ENCODE measurements at places on chromosomes 13 and 19. TPM values are rescaled to one million over a fixed set of nuclear protein-coding genes. Genes with fewer than 3 reads are reported as not detected.

The CERS1 gene
- 1.4 TPM for total RNA-seq

The MYBPC2 gene
- not detected for total RNA-seq

The MRPS12 gene
- total RNA-seq: 86.5 TPM

The DKKL1 gene
- total RNA-seq: not detected

The CTXN1 gene
- total RNA-seq: 7.8 TPM

The KIRREL2 gene
- total RNA-seq: 0.14 TPM

The LIM2 gene
- total RNA-seq: not detected

The LHB gene
- not detected for total RNA-seq

The ANGPTL8 gene
- not detected for total RNA-seq

The ZNF358 gene
- total RNA-seq: 30.2 TPM

The CRLF1 gene
- 2.4 TPM for total RNA-seq

The RASIP1 gene
- 3.0 TPM for total RNA-seq

The CNMD gene
- total RNA-seq: not detected

The TNFSF11 gene
- total RNA-seq: 0.71 TPM

The DCLK1 gene
- not detected for total RNA-seq

The SHD gene
- total RNA-seq: not detected

The C1QTNF9 gene
- not detected for total RNA-seq

The KLK4 gene
- total RNA-seq: not detected

The SIGLECL1 gene
- not detected for total RNA-seq

The DACT3 gene
- total RNA-seq: not detected

The ZNF491 gene
- total RNA-seq: 0.35 TPM

The DIAPH3 gene
- 10.2 TPM for total RNA-seq

The MATK gene
- total RNA-seq: not detected

The FUT3 gene
- 15.4 TPM for total RNA-seq

The NLRP13 gene
- total RNA-seq: not detected

The PSG6 gene
- not detected for total RNA-seq

The COX6B1 gene
- total RNA-seq: 703 TPM

The RBM26 gene
- total RNA-seq: 25.3 TPM

The UPF1 gene
- 71.7 TPM for total RNA-seq

The ACP7 gene
- 1.4 TPM for total RNA-seq

The CD79A gene
- total RNA-seq: not detected

The TMPRSS9 gene
- total RNA-seq: 0.05 TPM

The CEACAM6 gene
- total RNA-seq: 35.1 TPM

The CFAP97D2 gene
- total RNA-seq: not detected

The CLEC17A gene
- not detected for total RNA-seq

The MISP gene
- 73.5 TPM for total RNA-seq

The ZNF540 gene
- total RNA-seq: 0.35 TPM

The ZNF90 gene
- total RNA-seq: 1.1 TPM

The URAD gene
- not detected for total RNA-seq

The CYP2A7 gene
- total RNA-seq: not detected

The MAMSTR gene
- 0.88 TPM for total RNA-seq

The SETDB2 gene
- total RNA-seq: 2.8 TPM

The SPACA6 gene
- total RNA-seq: 2.6 TPM

The GSX1 gene
- not detected for total RNA-seq

The NBEA gene
- 0.35 TPM for total RNA-seq

The MYCBP2 gene
- total RNA-seq: 46.8 TPM

The PGLYRP2 gene
- total RNA-seq: not detected

The CD70 gene
- 0.35 TPM for total RNA-seq

The PTPRH gene
- not detected for total RNA-seq

The ZNF492 gene
- 0.35 TPM for total RNA-seq

All from airway epithelial cell (primary cell).